ENCODE measurements at places on chromosomes 2 and 18.

DNA sequence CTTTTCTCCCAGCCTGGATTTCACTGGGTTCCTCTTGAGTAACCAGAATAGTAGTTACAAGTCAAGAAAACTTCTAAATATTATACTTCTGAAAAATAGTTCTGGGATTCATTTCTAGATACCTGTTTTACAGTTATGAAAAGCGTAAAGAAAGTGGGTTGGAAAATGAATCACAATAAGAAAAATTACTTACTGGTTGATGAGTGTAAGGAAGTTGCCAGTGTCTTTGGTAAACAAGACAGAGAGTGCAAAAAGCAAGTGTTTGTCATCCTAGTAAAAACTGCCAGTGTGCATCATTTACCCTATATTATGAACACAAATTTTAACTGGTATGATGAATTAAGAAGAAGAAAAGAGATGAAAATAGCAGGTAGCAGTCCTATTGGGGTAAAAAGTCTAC, 88.9 kb downstream of the R3HDM1 start:
- no peak for DNase-seq

DNA sequence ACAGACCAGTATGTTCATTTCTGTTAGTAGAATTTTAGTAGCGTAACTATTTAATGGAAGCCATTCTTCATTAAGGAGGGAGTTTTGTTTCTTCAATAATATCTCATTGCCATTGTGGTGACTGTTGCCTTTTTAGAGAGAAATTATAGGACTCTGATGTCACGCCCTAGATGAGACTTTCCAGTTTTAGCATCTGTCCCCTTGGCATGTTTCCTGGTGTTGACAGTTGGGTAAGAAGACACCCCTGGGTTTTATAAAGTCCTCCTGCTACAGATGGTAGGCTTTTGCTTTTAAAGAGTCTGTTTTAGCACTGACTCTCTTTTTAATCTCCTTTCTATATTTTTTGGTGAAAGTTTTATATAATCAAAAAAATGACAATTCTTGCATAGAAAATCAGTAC, 41.9 kb downstream of the KCNJ3 start:
- DNase-seq, result no peak

DNA sequence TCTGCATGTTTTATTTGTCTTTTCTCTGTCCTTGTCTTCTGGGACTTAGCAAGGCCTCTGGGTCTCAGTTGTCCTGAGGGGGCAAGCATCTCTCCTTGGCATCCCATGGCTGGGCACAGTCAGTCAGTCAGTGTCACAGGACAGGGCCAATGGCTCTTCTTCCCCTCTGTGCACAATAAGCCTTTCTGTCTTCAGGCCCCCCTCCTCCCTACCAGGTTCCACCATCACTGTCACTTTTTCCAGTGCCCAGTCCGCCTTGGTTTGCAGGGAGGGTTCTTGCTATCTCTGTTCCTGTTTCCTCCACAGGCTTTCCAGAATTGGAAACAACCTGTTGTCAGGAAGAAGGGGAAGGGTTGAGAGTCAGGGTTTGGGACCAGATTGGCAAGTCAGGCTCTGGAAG, 1.7 kb upstream of the VAMP5 start:
- DNase-seq, result no peak

GRCh38 chr2:157336137-157337010, 10.8 kb upstream of the ERMN start:
- peak; percentile 57 for DNase-seq

GRCh38 chr2:151007365-151007764, 254.3 kb downstream of the RBM43 start:
- no peak for DNase-seq

GRCh38 chr2:98387478-98387877, 41.2 kb downstream of the CNGA3 start:
- DNase-seq, result no peak
